IPS DF 19.7 (cell line): ENCODE measurements at places on chromosomes 6 and 20.

- no peak for DNase-seq
Measured at GRCh38 chr20:59576216-59576953, 28.0 kb upstream of the PHACTR3 start.

- no peak for DNase-seq
Measured at GRCh38 chr6:43189776-43190304, 7.8 kb downstream of the CUL9 start.

- DNase-seq: no peak
Measured at GRCh38 chr6:16420715-16421461, 182.5 kb downstream of the GMPR start.

DNA sequence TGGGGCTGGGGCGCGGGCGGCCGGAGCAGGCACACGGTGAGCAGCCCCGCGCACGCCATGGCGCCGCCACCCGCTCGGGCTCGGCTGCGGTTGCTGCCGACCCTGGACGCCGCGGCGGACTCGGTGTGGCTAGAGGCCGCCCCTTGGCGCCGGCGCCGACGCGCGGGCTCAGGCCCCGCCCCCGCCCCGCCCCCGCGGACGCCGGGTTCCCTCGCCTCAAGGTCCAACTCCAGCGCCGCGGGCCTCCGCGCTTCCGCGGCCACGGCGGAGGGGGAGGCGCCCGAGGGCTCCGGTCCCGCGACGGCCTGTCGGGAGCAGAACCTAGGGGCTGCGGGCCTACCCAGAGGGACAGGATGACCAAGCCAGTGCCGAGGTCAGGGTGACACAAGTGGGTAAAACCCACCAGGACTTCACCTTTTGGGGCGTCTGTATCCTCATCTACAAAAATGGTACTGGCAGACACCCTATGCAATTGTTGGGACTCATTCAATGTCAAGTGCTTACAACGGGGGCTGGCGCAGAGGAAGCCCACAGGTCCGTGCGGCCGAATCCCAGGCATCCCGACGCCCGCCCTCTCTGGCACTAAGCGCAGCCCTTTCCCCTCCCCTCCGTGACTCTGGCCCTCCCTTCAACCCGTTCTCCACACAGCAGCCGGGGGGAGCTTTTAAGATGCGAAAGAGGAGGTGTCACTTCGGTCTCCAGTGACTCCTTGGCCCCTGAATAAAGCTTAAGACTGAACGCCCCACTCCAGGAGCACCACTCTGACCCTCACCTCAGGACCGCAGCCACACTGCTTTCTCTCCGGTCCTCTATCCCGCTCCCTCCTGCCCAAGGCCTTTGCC is at the start of gene NECAB3:
Gene NECAB3, minus strand, starts transcription at position 135 of the 842 bp plus-strand sequence. Its CDS starts 76 bp downstream, at position 59.
- no peak for DNase-seq

- DNase-seq: no peak
Measured at GRCh38 chr20:25042531-25043498, 15.1 kb downstream of the ACSS1 start.

GRCh38 chr6:166719019-166719418 is 92.0 kb upstream of the RPS6KA2 start:
- no peak for DNase-seq

- DNase-seq: no peak
Measured at GRCh38 chr6:129672341-129672682, 37.7 kb downstream of the ARHGAP18 start.

- no peak for DNase-seq
Measured at GRCh38 chr6:167936051-167936450, 61.4 kb upstream of the KIF25 start.

- DNase-seq: no peak
Measured at GRCh38 chr6:83908813-83909212, 49.3 kb downstream of the CYB5R4 start.

- no peak for DNase-seq
Measured at GRCh38 chr20:38225900-38226263, 34.7 kb downstream of the KIAA1755 start.

GRCh38 chr6:28896505-28897368 is 27.0 kb downstream of the TRIM27 start:
- DNase-seq: no peak

GRCh38 chr6:154950979-154951344 is 44.2 kb upstream of the TIAM2 start:
- no peak for DNase-seq

DNA sequence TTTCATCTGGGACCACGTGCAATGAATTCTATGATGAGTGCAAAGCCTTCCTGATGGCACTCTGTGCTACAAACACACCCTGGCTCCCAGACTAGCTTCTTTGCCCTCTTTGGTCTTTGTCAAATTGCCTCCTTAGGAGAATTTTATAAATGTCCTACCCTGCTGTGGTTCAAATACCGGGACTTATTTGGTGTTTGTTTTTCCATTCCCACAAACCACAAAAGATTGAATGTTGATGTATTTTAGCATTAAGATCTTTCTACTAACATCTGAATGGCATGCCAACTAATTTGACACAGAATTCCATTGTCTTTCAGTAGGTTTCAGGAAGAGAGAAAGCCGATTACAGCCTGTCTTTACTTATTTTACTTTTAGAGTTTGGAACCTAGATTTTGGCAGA is 424.2 kb upstream of the SLC35B3 start:
- no peak for DNase-seq

- no peak for DNase-seq
Measured at GRCh38 chr6:90139272-90139817, 157.3 kb downstream of the BACH2 start.

DNA sequence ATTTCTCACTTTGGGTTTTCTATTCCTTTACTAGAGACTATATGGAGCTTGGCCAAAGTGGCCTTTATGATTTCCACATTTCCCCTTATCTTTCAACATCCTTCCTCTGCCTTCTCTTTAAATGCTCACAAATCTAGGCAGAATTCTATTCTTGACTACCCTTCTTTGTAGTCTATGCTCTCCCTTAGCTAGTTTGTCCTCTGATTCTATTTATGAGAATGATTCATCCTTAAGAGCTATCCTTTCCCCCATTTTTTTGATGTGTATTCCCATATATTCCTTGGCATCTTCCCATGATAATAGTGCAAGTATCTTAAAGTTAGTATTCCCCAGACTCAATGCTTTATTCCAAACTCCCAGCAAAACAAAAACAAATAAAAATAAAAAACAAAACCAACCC is 53.1 kb downstream of the IL20RA start:
- DNase-seq: no peak

DNA sequence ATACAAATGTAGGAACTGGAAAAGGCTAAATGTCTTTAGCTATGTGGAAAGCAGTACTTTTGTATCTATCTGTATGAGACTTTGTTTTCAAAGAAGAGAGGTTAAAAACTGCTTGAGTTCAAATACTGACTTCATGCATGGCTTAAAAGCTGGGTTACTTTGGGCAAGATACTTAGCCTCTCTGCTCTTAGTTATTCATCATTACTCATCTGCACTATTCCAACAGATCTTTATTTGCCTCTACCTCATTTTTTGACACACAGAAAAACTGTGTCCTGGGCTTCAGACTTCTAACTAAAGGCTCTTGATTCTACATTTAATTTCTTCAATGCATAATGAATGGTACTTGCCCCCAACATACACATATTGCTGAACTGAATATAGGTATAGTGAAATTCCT is 114.8 kb downstream of the DST start:
- DNase-seq: no peak

DNA sequence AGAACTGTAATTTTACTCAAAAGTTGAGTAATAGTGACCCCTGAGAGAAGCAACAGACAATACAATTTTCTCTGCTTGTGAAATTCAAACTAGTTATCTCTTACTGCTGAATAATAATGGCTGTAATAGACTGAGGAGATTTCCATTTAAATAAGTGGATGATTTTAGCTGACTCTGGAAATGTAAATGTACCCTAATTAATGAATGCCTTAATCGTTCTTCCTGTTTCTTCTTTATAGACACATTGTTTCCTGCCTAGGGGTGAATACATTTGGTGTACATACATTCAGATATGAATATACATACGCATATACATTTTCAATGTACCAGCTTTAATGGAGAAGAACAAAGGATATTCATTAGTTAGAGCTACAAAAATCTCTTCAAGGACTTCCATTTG is 611.9 kb downstream of the TFAP2B start:
- no peak for DNase-seq

- no peak for DNase-seq
Measured at GRCh38 chr20:24341781-24342180, 127.6 kb upstream of the SYNDIG1 start.

DNA sequence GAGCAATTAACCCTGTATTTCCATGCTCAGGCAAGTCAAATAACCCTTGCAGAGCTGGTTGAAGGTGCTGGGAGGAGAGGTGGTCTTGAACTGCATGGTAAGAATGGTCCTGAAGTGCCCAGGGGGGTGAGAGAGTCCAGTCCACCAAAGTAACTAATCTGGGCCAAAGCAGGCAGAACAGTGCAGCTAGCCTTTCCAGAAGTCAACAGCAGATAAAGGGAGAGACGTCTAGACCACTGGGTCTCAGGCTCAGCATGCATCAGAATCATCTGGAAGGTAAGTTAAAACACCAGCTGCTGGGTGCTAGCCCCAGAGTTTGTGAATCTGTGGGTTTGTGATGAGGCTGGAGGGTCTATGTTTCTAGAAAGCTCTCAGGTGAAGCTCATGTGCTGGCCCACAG is 232.3 kb upstream of the ECI2 start:
- no peak for DNase-seq

- DNase-seq: no peak
Measured at GRCh38 chr6:15335916-15336315, 90.0 kb downstream of the JARID2 start.

DNA sequence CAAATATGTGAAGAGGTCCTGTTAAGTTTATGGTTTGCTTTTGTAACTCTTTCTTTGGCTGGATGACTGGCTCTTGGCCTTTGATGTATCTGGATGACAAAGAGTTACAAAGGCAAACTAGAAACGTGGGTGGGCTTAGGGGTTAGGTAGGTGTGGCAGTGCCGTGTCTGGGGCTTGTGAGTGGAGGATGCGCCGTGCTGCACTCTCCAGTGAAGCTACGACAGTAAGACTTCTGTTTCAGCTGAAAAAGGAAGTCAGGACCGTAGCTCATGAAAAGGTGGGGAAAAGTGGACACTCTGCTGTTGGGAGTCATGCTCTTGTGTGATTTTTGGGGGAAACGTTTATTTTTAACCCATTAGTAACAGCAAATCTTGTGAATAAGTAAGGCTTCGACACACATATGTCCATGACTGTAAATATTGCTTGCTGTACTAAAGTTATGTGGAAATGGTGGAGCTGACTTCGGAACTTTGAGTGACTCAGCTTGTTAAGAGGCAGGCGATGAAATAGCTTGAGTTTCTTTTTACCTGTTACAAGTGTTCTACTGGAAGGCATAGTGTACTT is 45.6 kb downstream of the DUSP22 start:
- no peak for DNase-seq

DNA sequence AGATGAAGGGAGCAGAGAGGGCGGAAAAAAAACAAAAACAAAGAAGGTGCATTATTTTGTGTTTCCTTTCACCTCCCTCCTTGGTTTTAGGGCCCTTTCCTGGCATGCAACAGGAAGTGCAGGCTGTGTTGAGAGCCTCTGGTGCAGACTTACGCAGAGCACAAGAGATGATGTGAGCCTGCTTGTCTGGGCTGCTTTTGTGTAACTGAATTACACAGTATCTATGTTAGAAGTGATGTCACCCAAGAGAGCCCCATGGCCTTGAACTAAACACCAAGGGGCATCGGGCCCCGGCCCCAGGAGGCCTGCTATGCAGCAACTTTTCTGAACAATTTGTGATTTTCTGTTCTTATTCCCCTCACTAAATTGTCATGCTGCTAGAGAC is 25.5 kb downstream of the GNAS start:
- DNase-seq: no peak

DNA sequence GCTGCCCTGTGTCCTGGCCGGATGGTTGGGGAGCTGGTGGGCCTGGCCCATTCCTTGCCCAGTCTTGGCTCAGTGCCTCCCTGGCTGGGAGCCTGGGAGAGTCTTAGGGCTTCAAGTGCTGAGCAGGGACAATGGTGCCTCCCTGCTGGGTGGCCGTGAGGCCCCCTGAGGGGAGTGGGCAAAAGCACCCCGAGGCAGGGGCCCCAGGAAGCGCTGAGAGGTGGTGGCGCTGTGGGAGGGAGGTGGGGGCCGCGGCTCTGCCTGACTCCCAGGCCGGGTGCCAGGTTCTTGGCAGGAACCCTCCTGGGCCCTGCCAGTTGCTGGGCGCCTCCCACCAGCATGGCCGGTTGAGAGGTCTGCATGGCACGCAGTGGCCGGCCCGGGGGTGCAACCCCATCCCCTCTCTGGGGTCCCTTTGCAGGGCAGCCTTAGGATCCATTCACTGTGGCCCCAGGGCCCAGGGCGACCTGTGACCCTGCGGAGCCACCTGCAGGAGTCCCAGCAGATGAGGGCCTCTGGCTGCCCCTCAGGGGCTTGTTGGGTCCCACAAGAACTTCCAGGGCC is 9.2 kb upstream of the RPS21 start:
- no peak for DNase-seq

GRCh38 chr6:141552031-141552430 is 580.7 kb upstream of the GJE1 start:
- DNase-seq: no peak

GRCh38 chr20:25204550-25205276 is 9.2 kb downstream of the ENTPD6 start:
- DNase-seq: no peak

DNA sequence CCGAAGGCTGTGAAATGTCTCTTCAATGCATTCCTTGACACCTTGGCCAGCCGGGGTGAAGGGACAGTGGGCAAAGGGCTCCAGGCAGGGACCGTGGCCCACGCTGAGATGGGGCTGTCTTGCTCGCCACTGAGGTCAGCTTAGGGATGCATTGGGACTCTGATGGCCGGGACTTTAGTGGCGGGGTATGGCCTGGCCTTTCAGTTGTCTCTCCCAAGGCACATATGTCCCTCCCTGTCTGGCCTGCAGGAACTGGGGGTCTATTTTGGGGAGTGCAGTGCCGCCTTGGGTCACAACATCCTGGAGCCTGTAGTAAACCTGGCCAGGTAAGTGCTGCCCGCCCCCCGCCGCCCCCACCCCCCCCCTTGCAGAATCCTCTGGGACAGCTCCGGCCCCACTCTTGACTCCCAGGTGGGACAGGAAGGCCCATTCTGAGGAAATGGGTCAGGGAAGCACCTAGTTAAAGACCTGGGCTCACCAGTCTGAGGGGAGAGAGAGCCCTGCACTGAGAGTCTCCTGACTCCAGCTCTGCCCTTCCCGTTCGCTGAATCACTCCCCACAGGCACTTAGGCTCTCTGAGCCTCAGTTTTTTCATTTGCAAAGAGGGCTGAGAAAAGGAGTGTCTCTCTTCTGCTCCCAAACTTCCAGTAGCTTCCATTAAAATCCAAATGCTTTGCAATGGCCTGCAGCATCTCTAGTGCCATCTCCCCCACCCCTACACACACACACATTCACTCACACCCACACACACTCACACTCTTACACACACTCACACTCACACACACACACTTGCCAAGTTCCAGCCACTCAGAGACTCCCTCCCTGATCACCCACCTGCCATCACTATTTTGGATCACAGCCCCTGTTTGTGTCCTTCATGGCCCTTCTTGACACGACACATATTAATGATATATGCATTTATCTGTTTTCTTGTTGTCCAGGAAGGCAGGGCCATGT is 33.1 kb downstream of the RAB44 start:
- no peak for DNase-seq
